ENCODE measurements at places on chromosomes 4 and X.

GRCh38 chrX:11446336-11446735, 153.1 kb downstream of the AMELX start:
- DNase-seq = peak; percentile 71

DNA sequence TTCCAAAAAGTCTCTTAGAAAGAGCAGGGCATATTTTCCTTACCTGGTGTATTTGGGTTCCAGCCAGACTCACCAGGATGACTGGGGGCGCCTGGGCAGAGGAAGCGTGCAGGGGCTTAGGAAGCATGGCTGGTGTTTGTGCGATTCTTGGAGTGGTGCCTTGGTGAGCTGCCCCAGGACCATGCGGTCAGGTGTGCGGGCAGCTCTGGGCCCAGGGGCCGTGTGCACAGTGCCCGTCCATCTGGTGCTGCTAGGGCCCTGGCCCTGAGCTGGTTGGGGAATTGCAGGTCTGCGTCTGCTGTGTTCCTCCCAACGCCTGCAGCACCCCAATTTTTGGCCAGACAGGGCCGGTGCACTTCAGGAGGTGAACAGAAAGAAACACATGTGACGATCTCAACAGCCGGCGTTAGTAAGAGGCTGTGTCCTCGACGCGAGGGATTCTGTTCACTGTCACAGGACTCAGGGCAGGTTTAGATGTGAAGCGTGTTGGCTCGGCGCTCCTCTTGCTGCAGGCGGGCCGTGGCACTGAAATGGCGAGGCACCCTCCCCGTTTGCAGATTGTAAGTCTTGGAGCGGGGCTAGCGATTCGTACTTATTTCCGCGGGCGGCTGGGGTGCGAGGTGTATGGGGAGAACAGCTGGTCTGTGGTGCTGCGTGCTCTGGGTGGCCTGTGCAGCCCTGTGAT, 15.2 kb downstream of the RGS12 start:
- DNase-seq = no peak

DNA sequence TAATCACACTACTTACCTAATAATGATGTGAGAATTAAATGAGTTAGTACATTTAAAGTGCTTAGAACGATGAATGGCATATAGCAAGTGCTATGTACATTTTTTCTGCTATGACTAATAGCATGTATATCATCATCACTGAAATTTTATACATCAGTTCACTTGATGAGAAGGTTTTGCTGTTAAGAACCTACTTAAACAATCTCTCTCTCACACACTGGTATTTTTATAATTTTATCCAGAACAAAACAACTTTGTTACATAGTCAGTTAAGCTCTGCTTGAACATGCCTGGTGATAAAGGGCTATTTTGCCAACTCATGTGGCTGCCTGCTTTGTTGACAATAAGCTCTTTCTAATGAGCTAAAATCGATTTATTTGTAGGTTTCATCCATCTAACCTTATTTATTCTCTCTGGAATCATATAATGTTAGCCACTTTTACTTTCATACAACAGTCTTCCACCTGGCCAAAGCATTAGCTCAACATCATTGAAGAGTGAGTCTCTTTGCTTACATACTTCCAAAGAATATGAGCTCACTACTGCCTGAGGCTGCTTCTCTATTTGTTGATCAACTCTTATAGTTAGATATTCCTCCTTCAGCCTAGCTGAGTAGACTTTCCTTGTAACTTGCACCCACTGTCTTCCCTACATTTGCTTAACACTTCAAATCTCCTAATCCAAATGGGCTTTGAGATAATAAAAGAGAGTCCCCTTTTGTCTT, 372.7 kb upstream of the BOD1L1 start:
- DNase-seq = no peak

- peak; percentile 6 for DNase-seq
These were observed at the start of gene UGT8 for GRCh38 chr4:114598191-114599121. Gene UGT8 (plus strand): TSS chr4:114598807. CDS start chr4:114622881, 24,074 bp downstream.

DNA sequence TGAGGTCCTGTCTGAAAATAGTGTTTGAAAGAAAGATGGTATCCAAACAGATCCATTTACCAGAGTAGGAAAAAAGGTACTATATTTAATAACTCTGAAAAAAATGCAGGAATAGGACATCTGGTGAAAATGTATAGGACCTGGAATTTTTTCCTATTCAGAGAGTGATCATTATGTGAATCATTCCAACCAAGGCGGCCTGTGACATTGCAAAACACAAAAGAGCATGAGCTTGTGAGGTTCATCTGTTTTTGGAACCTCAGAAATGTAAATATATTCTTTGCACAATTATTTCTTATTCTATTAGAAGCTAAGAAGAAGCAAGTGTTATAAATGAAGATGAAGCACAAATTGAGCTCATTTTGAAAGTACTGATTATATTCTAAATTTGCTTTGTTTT, 2.0 kb downstream of the C4orf51 start:
- peak; percentile 42 for DNase-seq

DNA sequence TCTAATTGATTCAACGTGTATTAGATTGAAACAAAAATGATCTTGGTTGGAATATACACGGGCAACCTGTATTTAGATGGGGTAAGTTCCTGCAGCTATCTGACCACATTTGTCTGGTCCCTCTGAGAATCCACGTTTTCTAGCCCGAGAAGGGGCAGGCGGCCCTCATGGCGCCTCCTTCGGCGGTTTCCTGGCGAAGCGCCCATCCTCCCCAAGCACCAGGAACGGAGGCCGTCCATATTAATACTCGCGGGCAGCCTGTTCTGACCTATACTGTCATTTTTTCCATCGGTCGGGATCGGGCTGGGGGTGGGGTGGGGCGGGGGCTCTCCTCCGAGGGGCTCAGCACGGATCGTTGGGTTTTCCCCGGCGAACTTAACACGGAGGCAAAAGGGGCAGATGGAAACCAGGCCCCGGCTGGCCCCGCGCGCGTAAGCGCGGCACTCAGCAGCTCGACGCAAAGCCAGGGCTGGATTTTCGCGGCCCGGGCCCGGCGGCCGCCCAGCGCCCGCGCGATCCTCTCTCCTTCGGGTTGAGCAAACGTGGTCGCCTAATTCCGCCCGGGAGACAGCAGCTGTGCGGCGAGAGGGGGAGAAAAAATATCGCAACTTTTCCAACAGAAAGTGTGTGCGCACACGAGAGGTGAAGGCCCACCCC, 77.2 kb upstream of the BCOR start:
- peak; percentile 65 for DNase-seq

DNA sequence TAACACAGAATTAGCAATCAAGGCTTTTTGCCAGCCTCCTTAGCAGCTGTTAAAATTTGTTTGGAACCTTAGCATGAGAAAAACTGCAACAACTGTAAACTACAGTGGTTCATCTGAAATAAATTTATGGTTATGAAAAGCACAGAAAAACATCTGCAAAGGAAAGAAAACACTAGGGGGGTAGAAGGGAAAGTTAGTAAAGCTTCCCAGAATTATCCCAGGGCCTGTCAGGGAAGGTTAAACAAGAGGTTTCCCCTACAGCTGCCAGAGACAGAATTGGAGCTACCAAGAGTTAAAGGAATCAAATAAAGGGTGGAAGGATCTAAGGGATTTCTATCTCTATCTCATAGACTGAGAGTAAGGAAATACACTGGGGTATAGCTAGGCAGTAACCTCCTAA, 234.7 kb upstream of the DIAPH2 start:
- no peak for DNase-seq
